A549 treated with GW870086 at 1 μM for 4 hours (cell line): ENCODE measurements at places on chromosomes 16 and 17. TPM values are rescaled to one million over a fixed set of nuclear protein-coding genes. Genes with fewer than 3 reads are reported as not detected.

Gene CLEC10A
- total RNA-seq = not detected in 5 replicates

Gene SCNN1B
- total RNA-seq = 0.14 to 0.47 TPM (median 0.25 TPM) in 4 of 5 replicates, not detected in the other

Gene ARHGAP44
- total RNA-seq = 2.3 to 2.8 TPM (median 2.4 TPM) in 5 replicates

Gene KCNH4
- 0.25 to 0.39 TPM (median 0.29 TPM) in 5 replicates for total RNA-seq

Gene MT1H
- total RNA-seq = not detected in 5 replicates

Gene C17orf67
- 1.3 to 2.2 TPM (median 1.7 TPM) in 5 replicates for total RNA-seq

Gene TBC1D3G
- total RNA-seq = not detected in 5 replicates

Gene CDH5
- 0.12 to 0.23 TPM (median 0.18 TPM) in 5 replicates for total RNA-seq

Gene BRICD5
- 3.6 to 6.2 TPM (median 5.0 TPM) in 5 replicates for total RNA-seq

Gene NEUROD2
- not detected in 5 replicates for total RNA-seq

Gene RGS11
- total RNA-seq = 3.9 to 5.5 TPM (median 5.0 TPM) in 5 replicates

Gene CORO6
- total RNA-seq = 5.9 to 7.5 TPM (median 6.9 TPM) in 5 replicates

Gene MLX
- total RNA-seq = 59.1 to 69.5 TPM (median 65.1 TPM) in 5 replicates

Gene ACSM5
- total RNA-seq = not detected in 5 replicates

Gene SPNS3
- total RNA-seq = 0.12 TPM in 1 of 5 replicates, not detected in the others

Gene ADAP2
- 2.6 to 3.7 TPM (median 3.2 TPM) in 5 replicates for total RNA-seq

Gene CRYBA1
- not detected in 5 replicates for total RNA-seq

Gene IL34
- 0.44 to 0.85 TPM (median 0.45 TPM) in 5 replicates for total RNA-seq

Gene FDXR
- total RNA-seq = 48.1 to 67.0 TPM (median 61.8 TPM) in 5 replicates

Gene EPN3
- total RNA-seq = 0.17 to 0.78 TPM (median 0.23 TPM) in 5 replicates

Gene CLEC3A
- not detected in 5 replicates for total RNA-seq

Gene CD68
- 25.6 to 35.0 TPM (median 28.2 TPM) in 5 replicates for total RNA-seq

Gene SPATA22
- total RNA-seq = not detected in 5 replicates

Gene NPIPA2
- 0.71 to 2.8 TPM (median 1.2 TPM) in 5 replicates for total RNA-seq

Gene CCL11
- total RNA-seq = not detected in 5 replicates

Gene E4F1
- total RNA-seq = 15.7 to 26.0 TPM (median 24.9 TPM) in 5 replicates

Gene CEMP1
- total RNA-seq = 0.12 TPM in 1 of 5 replicates, not detected in the others

Gene HSPB9
- 0.08 TPM in 1 of 5 replicates, not detected in the others for total RNA-seq

Gene CDC42EP4
- 65.1 to 84.3 TPM (median 76.9 TPM) in 5 replicates for total RNA-seq

Gene DHODH
- total RNA-seq = 12.4 to 16.3 TPM (median 13.8 TPM) in 5 replicates

Gene BIRC5
- total RNA-seq = 95.9 to 111 TPM (median 104 TPM) in 5 replicates

Gene NOL3
- 76.4 to 107 TPM (median 89.9 TPM) in 5 replicates for total RNA-seq

Gene TRPV2
- 0.35 to 0.78 TPM (median 0.55 TPM) in 5 replicates for total RNA-seq

Gene GRAPL
- total RNA-seq = 0.15 to 0.31 TPM in 2 of 5 replicates, not detected in the others

Gene LDHD
- total RNA-seq = 0.46 to 0.95 TPM (median 0.75 TPM) in 5 replicates

Gene MAP2K3
- 90.4 to 135 TPM (median 107 TPM) in 5 replicates for total RNA-seq

Gene CDH11
- total RNA-seq = 0.26 to 0.81 TPM (median 0.46 TPM) in 5 replicates

Gene KRT9
- not detected in 5 replicates for total RNA-seq

Gene TMEM97
- total RNA-seq = 39.9 to 45.7 TPM (median 41.3 TPM) in 5 replicates

Gene UNK
- total RNA-seq = 25.8 to 33.0 TPM (median 30.3 TPM) in 5 replicates

Gene ANKFY1
- 26.0 to 34.7 TPM (median 30.4 TPM) in 5 replicates for total RNA-seq

Gene KRT17
- 0.63 to 1.9 TPM (median 1.3 TPM) in 5 replicates for total RNA-seq

Gene SYNGR3
- 5.5 to 8.3 TPM (median 8.1 TPM) in 5 replicates for total RNA-seq

Gene TPSD1
- 0.15 TPM in 1 of 5 replicates, not detected in the others for total RNA-seq

Gene CX3CL1
- total RNA-seq = 0.05 to 0.28 TPM (median 0.10 TPM) in 5 replicates

Gene CTRB1
- not detected in 5 replicates for total RNA-seq

Gene KRTAP3-1
- not detected in 5 replicates for total RNA-seq

Gene CEP131
- 6.2 to 8.4 TPM (median 8.3 TPM) in 5 replicates for total RNA-seq

Gene SLC5A11
- total RNA-seq = 0.32 to 0.71 TPM (median 0.46 TPM) in 5 replicates

Gene NPIPB13
- total RNA-seq = 0.86 to 3.0 TPM (median 2.1 TPM) in 5 replicates
